Naive thymus-derived CD4-positive, alpha-beta T cell (primary cell): ENCODE measurements at places on chromosomes 7 and 10. TPM values are rescaled to one million over a fixed set of nuclear protein-coding genes. Genes with fewer than 3 reads are reported as not detected.

The GDF10 gene
- total RNA-seq, result 0.08 TPM in 1 of 2 replicates, not detected in the other

The NKX1-2 gene
- total RNA-seq, result not detected

The ENKUR gene
- not detected for total RNA-seq

DNA sequence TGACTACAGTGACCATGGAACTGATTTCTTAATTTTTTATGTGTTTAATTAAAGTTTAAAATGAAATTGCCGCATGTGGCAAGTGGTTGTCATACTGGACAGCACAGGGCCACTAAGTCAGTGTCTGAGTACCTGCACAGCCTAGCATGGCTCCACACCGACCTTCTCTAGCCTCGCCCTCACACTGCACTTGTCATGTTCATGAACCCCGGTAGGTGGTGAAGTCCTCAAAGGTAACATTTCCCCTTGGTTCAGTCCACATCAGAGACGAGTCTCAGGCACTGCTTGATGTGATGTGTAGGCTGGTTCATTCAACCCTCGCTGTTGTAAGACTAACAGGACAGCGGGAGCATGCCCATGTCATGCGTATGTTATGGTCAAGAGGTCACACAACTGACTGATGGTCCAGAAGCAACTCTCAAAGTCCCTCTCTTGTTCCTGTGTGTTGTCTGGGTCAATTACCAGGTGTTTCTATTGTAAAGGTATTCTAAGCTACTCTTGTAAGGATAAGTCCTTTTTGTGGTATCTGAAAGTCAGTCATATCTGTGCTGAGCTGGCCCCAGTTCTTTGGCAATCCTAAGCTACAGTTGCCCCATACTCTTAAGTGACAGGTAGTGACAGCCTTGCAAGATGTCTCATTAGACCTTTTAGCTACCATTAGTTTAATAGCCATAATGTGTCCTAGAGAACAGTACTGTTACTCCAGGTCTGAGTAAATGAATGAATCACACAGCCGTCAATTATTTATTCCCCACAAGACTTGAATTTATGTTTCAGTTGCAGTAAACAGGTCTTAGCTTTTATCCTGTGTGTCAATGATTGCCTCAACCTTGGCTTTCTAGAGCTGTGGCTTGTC lies 32.9 kb upstream of the ZC3HAV1L start:
- peak overlapping the region; percentile 15 for H3K27ac ChIP-seq
- H3K4me1 ChIP-seq, result peaks cover 28% of the 10 kb centered on the region
- no peak overlapping the region for H3K4me3 ChIP-seq
- DNase-seq, result no peak

DNA sequence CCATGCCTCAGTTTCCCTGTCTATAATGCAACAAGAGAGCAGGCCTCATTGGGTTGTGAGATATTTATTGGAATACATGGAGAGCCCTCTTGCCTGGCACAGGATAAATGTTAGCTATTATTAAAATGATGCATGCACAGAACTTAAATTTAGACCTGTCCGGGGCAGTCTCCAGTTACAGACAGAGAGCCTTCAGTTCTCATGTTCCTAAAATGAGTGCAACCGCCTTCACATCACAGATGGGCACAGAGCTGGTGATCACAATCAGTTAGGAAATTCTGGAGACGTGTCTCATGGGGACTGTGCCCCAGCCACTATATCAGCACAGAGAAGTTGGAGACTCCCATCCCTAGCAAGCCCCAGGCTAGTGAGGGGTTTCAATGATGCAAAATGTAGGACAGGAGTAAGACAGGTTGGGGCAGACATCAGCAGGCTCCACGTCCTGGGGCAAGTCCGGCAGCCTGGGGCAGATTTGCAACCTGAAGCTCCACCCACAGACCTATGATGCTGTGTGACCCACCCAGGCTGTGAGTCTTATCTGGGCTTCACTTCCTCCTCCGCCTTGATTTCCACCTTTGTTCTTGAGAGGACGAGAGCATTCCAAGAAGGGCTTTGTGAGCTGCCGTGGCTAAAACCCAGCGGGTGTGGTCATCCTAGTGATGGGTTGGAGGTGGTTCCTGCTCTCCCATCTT lies 49.4 kb downstream of the CXCL12 start:
- H3K4me1 ChIP-seq, result no peaks in the 10 kb centered on the region
- H3K27ac ChIP-seq, result no peak overlapping the region
- no peak overlapping the region for H3K4me3 ChIP-seq
- H3K36me3 ChIP-seq, result no peaks in the 10 kb centered on the region
- H3K27me3 ChIP-seq, result no peaks in the 10 kb centered on the region

DNA sequence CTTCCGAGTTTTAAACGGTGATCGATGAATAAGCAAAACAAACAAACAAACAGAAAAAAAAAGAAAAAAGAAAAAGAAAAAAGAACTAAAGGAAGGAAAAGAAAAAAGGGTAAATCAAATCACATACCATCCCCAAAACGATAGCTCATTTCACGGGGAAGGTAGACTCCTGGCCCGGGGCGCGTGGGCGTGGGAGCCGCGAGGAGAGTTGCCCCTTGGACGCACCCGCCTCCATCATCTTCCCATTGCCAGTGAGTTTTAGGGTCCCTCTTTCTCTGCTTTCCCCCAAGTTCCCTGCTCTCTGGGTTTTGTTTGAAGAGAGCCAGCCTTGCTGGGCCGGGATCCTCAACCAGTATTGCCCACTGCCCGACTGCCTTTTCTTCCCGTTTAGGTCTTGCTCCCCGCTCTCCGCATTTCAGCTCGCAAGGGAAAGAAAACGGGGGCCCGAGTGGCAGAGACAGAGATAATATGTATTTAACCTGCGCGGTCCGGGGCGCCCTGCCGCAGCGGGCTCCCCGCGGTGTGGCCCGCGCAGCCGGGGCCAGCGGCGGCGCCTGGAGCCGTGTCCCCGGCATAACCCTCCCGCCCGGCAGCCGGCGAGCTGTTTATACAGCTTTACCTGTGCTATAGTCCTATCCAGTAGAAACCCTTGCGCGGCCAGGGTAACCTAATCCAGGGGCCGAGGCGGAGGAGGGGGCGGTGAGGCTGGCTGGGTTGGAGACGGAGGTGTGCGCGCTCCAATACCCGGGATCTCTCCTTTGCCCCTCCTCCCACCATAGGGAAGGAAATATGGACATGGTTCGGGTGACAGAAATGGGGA lies 5.2 kb upstream of the GATA3 start:
- H3K36me3 ChIP-seq, result no peaks in the 10 kb centered on the region
- H3K4me1 ChIP-seq, result peaks cover 71% of the 10 kb centered on the region
- H3K4me3 ChIP-seq, result peak overlapping the region; percentile 38
- H3K27ac ChIP-seq, result no peak overlapping the region
- peak; percentile 31 for DNase-seq

DNA sequence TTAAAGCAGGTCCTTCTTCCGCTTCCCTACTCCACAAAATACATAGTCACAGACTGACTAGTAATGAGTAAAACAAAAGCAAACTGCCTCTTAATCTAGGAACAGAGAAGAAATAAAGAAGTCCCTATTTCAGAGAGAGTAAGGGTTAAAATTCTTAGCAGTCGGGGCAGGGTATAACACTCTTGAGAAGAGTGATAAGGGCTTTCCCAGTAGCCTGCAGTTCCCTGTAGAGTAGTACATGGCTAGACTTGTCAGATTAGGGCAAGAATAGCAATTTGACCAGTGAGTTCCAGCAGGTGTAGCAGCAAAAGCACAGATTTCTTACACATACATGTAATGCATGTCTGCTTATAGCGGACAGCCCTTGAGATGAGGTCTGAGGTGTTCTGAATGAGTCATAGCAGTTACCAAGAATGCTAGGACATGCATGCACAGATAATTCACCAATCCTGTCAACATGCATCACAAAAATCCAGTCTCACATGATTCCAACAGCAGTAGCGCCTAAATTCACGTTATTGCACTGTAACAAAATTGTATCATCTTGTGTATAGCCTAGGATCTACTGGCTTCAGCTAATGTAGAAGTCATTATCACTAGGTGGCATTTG lies 40.7 kb downstream of the BTRC start:
- no peak overlapping the region for H3K4me3 ChIP-seq
- H3K36me3 ChIP-seq, result no peaks in the 10 kb centered on the region
- no peaks in the 10 kb centered on the region for H3K4me1 ChIP-seq
- no peak for DNase-seq
- H3K27me3 ChIP-seq, result no peaks in the 10 kb centered on the region

GRCh38 chr10:71814922-71815411 lies 36.1 kb downstream of the PSAP start:
- H3K4me3 ChIP-seq, result no peak overlapping the region
- H3K27ac ChIP-seq, result no peak overlapping the region
- H3K4me1 ChIP-seq, result no peaks in the 10 kb centered on the region
- no peak for DNase-seq
- H3K27me3 ChIP-seq, result no peaks in the 10 kb centered on the region
- H3K36me3 ChIP-seq, result no peaks in the 10 kb centered on the region

- H3K4me3 ChIP-seq, result no peak overlapping the region
- DNase-seq, result no peak
- no peaks in the 10 kb centered on the region for H3K36me3 ChIP-seq
- no peak overlapping the region for H3K27ac ChIP-seq
These were observed 516.9 kb upstream of the LRRN3 start for GRCh38 chr7:110573862-110574528.

DNA sequence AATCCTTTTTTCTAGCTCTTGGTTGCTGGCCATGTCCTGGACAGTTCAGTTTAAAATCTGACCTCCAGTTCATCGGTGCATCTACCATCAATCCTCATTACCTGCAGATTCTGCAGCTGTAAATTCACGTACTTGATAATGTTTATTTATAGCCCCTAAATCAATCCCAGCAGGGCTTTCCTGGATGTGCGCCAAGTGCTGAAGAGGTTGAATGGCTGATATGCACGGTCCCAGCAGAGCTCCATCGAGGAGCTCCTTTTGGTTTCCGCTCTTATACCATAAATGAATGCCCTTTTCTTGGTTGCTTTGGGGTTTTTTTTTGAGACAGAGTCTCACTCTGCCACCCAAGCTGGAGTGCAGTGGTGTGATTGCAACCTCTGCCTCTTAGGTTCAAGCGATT lies 91.2 kb upstream of the CCZ1B start:
- no peak for DNase-seq
- H3K4me3 ChIP-seq, result no peak overlapping the region
- no peaks in the 10 kb centered on the region for H3K27me3 ChIP-seq
- no peak overlapping the region for H3K27ac ChIP-seq
- no peaks in the 10 kb centered on the region for H3K36me3 ChIP-seq

GRCh38 chr7:45358287-45358686 lies 200.7 kb downstream of the RAMP3 start:
- no peaks in the 10 kb centered on the region for H3K4me1 ChIP-seq
- no peaks in the 10 kb centered on the region for H3K36me3 ChIP-seq
- no peak overlapping the region for H3K4me3 ChIP-seq
- no peaks in the 10 kb centered on the region for H3K27me3 ChIP-seq
- no peak for DNase-seq
- H3K27ac ChIP-seq, result no peak overlapping the region

DNA sequence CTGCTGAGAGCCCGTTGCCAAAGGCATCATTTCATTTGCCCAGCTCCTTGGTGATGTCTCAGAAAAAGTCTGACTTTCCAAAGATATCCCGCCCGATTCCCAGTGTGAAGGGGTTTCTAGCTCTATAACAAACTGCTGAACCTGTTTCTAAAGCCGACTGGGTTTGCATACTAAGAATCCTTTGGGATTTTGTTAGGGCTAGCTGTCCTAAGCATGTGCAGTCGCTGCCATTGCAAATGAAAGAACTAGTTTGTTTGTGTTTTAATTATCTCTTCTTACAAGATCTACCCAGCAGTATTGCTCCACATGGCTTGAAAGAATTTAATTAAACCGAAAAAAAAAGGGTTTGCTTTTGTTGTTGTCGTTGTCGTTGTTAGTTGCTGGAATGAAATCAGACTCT lies 476.6 kb downstream of the GATA3 start:
- no peaks in the 10 kb centered on the region for H3K4me1 ChIP-seq
- no peaks in the 10 kb centered on the region for H3K36me3 ChIP-seq
- no peaks in the 10 kb centered on the region for H3K27me3 ChIP-seq
- H3K27ac ChIP-seq, result no peak overlapping the region
- no peak for DNase-seq
- H3K4me3 ChIP-seq, result no peak overlapping the region

- DNase-seq, result no peak
- no peak overlapping the region for H3K27ac ChIP-seq
- no peaks in the 10 kb centered on the region for H3K4me1 ChIP-seq
- H3K4me3 ChIP-seq, result no peak overlapping the region
- H3K36me3 ChIP-seq, result no peaks in the 10 kb centered on the region
- no peaks in the 10 kb centered on the region for H3K27me3 ChIP-seq
These were observed 17.7 kb downstream of the PCGF5 start for GRCh38 chr10:91238191-91238590.

DNA sequence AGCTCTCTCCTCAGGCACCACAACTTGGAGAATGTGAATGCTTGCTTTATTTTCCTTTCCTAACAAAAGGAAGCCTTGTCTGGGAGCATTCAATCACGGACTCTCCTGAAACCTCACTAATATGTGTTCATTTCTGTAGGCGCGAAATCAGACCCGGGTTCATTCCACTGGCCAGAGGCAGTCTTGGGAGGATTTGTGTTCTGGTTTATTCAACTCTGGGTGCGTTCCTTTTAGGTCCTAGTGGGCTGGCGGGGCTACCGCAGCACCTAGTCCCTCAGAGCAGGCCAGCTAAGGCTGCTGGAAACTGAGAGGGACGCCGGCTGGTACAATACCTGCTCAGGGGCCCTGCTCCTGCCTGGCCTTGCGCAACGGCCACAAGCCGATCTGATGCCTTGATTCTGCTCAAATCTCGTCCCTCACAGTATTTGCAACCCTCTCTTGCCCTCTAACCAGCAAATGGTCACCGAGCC lies 7.5 kb downstream of the HOXA4 start:
- no peak for DNase-seq
- no peaks in the 10 kb centered on the region for H3K27me3 ChIP-seq
- H3K27ac ChIP-seq, result no peak overlapping the region
- no peaks in the 10 kb centered on the region for H3K36me3 ChIP-seq
- no peaks in the 10 kb centered on the region for H3K4me1 ChIP-seq
- no peak overlapping the region for H3K4me3 ChIP-seq

DNA sequence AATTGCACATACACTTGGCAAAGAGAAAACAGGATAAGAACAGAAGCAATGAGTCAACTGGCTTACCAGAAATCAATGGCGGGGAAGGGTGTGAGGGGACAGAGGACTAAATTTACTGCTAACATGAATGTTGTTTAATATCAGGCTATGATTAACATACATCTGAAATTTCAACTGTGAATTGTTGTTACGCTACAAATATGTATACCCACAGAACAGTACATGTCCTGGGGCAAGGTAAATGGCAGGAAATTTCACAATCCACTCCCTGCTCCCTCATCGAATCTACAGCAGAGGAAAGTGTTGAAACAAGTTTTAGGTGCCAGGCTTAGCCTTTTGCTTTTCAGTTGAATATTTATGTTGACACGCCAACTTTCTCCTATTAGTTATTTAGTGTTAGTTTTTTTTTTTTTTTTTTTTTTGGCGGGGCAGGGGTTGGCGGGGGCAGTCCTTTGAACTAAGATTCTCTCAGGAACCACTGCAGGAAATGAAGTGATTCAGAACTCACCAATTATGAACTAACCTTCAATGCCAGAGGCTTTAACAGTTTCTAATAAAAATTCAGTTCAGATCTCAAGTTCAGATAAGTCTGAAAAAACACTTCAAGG lies 99.0 kb downstream of the UBE2H start:
- H3K36me3 ChIP-seq, result peaks cover 3% of the 10 kb centered on the region
- H3K27me3 ChIP-seq, result no peaks in the 10 kb centered on the region
- peaks cover 3% of the 10 kb centered on the region for H3K4me1 ChIP-seq
